ENCODE measurements at places on chromosomes 6 and 20.

GRCh38 chr6:169939554-169940164 lies 188.2 kb downstream of the ERMARD start:
- DNase-seq: no peak

DNA sequence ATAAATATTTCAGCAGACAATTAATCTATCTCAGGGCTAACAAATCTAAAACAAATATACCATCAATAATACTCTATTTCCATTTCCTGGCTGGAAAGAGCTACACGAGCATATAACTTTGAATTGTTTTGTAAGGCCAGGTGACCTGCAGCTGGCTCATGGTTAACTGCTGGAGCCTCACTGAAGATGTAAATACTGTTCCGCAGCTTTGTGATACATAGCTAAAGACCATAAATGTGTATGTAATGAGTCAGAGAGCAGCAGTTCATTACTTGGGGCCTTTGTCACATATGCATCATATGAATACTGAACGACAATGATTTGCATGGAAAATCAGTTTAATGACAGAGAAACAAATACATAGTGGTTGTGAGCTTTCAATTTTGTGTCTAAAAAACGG lies 109.4 kb upstream of the CCN2 start:
- no peak for DNase-seq

- peak; percentile 27 for DNase-seq
Observed at GRCh38 chr6:104705095-104705707, 154.5 kb downstream of the HACE1 start.

DNA sequence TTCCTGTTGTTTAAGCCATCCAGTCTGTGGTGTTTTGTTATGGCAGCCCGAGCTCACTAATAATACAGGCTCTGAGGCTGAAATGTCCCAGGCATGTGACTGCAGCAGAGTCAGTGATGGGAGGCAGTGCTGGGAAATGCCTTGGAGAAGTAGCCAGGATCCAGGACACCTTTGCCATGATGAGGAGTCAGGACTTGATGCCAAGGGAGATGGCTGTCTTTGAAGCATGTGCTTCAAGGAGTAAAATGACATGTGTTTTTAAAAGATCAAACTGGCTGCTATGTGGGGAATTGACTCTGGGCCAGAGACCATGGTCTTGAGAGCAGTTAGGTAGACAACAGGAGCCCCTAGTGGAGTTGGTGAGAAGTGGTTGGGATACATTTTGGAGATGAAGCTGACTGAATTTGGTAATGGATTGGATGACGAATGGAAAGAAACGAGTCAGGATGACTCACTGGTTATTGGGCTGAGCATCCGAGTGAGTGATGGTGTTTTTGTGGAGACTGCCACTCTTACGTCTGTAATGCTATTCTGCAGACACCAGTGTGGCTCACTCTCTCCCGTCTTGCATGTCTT lies 322.2 kb downstream of the PLCB1 start:
- DNase-seq: no peak

- DNase-seq: no peak
Observed at GRCh38 chr6:136408204-136408603, 118.6 kb upstream of the BCLAF1 start.

DNA sequence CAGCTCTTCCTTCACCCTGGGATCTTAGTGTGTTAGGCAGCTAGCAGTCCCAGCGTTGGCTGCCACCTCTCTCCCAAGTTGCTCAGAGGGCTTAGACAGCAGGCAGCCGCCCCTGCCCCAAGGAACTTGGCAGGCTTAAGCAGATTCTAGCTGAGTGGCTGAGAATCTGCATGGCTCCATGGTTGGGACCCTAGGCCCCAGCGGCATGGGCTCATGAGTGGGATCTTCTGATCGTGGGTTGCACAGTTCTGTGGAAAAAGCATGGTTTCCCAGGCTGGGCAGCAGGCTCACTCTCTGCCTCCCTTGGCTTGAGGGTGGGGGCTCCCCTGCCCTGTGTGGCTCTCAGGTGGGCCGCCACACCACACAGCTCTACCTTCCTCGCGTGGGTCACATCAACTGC lies 1624.9 kb downstream of the GRIK2 start:
- DNase-seq: no peak

DNA sequence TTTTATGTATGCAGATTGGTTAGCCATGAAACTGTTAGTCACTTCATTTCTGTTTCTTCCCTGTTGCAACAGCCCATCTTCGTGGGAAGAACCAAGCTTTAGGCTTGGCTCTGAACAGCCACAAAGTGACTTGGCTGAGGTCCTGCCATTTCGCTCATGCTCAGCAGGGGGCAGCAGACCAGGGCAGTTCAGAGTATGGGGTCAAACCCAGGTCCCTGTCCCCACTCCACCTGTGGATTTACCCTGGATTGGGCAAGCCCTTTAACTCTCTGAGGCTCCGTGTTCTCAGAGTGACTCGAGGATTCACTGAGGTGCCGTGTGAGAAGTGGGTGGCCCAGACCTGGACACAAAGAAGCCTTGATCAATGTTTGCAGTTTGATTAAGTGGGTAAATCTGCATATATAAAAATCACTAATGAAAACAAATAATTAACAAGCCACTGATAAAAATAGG lies 19.8 kb upstream of the MAP1LC3A start:
- DNase-seq: peak; percentile 43

DNA sequence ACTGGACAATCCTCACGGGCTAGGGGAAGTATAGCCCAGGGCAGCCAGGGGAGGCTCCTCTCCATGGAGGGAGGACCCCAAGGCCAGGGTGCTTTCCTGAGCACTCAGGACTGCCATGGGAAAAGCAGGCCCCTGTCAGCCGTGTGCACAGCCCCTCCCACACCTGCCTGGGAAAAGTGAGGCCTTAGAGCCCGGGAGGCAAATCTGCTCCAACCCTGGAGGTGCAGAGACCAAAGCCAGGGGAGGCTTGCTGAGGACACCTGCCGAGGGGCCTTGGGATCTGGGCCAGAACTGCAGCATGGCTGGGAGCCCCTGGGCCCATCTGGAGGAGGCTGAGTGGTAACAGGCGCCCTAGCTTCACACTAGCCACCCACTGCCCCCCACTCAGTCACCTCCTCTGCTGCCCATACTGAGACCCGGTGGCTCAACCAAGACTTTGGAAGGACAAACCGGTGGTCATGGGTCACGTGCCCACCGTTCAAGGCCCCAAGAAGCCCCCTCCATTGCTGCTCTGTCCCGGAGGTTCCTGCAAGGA lies 55.2 kb downstream of the YTHDF1 start:
- DNase-seq: no peak

GRCh38 chr20:3865887-3866407 lies 19.3 kb downstream of the MAVS start:
- DNase-seq: no peak

GRCh38 chr20:63333241-63333836 lies 27.8 kb downstream of the CHRNA4 start:
- DNase-seq: no peak

DNA sequence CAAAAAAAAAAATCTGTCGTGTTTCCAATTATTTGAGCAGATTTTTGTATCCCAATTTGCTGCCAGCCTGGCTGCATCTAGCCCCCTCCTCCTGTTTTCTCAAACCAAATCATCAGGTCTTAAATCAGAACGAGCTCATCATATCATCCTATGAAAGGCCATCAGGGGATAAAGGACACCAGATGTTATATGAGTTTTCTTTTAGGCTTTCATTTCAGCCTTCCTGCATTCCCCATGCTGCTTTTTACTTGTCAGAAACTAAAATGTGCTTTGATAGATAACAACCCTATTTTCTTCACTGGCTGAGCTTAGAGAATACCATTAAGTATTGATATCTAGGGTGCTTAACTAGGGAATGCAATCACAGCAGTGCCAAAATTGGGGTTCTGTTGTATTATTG lies 968.4 kb upstream of the SLC35B3 start:
- DNase-seq: no peak

DNA sequence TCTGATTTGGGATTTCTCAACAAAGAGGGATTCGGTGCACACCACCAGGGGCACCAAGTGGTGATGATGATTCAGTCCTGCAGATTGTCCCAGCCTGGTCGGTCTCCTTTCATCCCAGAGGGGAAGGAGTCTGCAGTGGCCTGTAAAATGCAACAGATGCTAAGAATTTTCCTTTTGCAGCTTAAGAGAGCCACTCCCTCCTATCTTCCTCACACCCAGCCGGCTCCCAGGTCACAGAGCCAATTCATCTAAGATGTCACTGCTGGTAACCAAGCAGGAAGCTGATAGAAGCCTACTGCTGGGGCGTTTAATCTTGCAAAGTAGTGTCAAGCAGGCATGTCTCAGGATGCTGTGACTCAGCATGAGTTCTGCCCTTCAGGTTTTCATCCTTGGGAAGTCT lies 203.8 kb upstream of the LRFN2 start:
- DNase-seq: no peak

DNA sequence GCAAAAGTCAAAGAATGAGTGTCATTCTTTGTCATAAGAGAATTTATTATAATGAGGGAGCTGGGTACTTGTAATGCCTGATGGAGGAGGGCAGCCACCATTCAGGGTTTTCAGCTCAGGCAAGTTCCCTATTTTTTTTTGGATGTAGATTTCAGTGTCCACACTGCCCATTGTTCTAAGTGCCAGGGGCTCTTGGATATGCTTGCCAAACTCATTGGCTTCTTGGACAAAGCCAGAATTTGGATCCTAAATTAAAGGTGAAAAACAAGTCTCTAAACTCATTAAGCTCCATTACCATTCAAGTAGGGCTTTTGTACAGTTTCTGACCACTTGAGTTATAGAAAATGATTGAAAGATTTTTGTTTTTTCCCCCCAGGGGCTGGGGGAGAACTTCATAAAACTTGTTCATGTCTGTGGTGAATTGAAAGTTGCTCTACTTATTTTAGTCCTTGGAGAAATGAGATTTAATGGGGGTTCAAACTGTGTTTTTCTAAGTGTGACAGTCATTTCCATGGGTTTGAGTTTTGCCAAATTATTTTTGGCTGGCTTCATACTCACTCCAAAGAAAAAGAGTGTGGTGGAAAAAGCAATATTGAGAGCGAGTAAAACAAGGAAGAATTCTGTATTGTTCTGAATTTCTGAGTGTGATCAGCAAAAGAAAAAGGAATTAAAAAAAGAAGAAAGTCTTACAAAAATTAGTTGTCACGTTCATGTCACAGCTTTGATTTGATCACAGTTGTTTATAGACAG lies 46.0 kb downstream of the TIAM2 start:
- no peak for DNase-seq

GRCh38 chr6:165718491-165718891 lies 55.5 kb upstream of the PDE10A start:
- no peak for DNase-seq

GRCh38 chr6:157978021-157978783 lies 3.5 kb upstream of the SYNJ2 start:
- DNase-seq: no peak

GRCh38 chr6:19327241-19327640 lies 509.9 kb upstream of the ID4 start:
- DNase-seq: no peak

GRCh38 chr6:106538145-106538544 lies 91.2 kb downstream of the RTN4IP1 start:
- DNase-seq: no peak

GRCh38 chr6:32952817-32953739 lies at the start of gene HLA-DMA:
HLA-DMA (minus strand) TSS chr6:32953097; CDS start chr6:32953036, 61 bp downstream.
- peak; percentile 70 for DNase-seq

GRCh38 chr6:91646649-91647048 lies 1059.8 kb upstream of the MAP3K7 start:
- no peak for DNase-seq

DNA sequence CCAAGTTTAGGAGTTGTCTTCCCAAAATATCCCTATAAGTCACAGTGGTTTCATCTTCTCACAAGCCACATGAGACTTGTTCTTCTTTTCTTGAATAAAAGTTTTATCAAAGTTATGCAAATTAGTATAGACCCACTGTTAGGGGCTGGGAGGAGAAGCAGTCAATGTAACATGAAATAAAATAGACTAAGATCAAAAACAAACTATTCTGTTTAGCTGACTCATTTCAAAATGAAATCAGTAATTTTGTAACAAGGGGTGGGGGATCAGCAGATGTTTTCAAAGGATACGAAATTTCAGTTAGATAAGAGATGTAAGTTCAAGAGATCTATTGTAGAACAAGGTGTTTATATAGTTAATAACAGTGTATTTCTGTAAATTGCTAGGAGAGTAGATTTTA lies 339.6 kb upstream of the PRDM1 start:
- DNase-seq: no peak

DNA sequence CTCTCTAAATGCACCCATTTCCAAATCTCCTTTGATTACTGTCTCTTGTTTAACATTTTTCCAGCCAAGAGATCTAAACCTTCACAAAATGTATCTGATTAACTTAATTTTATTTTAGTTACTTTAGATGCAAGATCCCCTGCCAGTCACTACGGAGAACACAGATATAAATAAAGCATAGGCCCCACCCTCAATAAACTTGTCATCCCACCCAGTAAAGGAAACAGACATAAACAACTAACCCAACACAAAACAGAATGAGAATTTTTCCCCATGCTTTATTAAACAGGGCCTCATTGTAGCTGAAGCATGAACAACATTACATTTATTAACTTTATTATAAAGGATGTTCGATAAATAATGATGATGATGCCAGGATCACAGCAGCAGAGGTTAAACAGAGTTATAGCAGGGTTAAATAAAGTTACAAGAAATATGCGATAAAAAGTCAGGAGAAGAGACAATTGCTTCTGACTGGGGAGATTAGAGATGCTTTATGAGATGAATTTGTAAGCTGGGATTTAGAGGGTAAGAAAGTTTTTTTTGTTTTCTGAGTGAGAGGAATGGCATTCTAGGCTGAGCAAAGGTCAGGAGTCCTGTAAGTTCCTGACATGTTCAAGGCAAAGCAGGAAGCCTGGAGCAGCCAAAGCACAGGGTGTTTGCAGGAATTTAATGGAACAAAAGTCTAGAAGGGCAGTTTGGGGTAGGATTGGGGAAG lies 41.1 kb downstream of the TFAP2A start:
- no peak for DNase-seq

- no peak for DNase-seq
Observed at GRCh38 chr6:42715871-42716270, 6.5 kb downstream of the PRPH2 start.

All from activated CD4-positive, alpha-beta T cell treated with anti-CD3 and anti-CD28 coated beads, Interleukin-2, amount 50 U/mL, for 4 hours (primary cell).